ENCODE measurements at places on chromosomes 16 and 17. TPM values are rescaled to one million over a fixed set of nuclear protein-coding genes. Genes with fewer than 3 reads are reported as not detected.

DNA sequence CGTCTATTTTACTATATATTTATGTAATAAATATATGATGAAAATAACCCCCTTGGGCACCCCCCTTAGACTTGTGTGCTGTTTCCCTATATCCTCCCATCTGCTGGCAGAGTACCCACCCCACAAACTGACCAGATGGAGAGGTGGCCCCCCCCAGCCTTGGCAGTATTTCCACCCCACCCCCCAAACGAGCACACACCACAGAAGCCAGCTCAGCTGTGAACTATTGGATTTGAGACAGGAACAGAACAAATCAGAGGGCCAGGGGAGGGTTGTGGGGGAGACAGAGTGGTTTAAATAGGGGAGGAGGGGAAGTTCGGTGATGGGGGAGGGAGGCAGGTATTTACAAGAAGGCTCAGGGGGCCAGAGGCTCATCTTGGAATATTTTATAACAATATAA, 7.8 kb downstream of the NR1D1 start:
- no peak overlapping the region for H3K4me3 ChIP-seq
- no peaks in the 10 kb centered on the region for H3K27me3 ChIP-seq
- no peaks in the 10 kb centered on the region for H3K4me1 ChIP-seq
- peaks cover 49% of the 10 kb centered on the region for H3K36me3 ChIP-seq
- no peak overlapping the region for H3K27ac ChIP-seq
- DNase-seq, result no peak

The ABCA10 gene
- total RNA-seq, result not detected

The KRT23 gene
- not detected for total RNA-seq

DNA sequence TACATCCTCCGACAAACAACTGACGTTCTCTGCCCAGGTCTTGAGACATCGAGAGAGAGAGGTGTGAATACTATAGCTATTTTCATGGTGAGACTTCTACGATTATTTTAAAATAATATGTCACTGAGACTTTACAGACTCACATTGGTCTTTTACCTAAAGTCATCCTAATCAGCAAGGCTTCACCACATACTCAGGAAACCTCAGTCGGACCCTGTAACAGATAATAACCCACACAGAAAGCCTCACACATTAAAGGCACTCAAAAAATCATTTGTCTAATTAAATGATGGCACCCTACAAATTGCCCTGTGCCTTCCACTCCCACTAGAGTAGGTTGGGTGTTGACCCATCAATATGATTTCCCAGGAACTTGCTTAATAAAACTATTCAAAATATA, 19.8 kb upstream of the SLC39A11 start:
- H3K4me3 ChIP-seq, result no peak overlapping the region
- no peaks in the 10 kb centered on the region for H3K4me1 ChIP-seq
- DNase-seq, result no peak

DNA sequence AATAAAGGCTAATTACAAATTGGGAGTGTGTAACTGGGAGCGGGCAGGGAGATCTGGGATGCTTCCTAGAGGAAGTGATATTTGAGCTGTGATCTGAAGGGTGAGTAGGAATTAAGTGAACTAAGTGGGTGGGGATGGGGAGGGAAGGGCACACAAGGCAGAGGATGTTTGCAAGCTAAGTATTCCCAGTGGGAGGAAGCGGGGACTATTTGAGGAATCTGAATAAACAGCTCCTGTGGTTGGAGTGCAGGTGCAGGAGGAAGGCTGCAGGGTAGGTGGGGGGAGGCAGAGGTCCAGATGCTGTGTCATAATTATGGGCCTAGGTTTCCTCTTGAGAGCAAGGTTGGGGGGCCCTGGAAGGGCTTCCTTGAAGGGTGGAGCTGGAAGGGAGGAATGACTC, 102.1 kb upstream of the HS3ST2 start:
- no peak for DNase-seq
- H3K27me3 ChIP-seq, result no peaks in the 10 kb centered on the region
- no peaks in the 10 kb centered on the region for H3K4me1 ChIP-seq
- H3K36me3 ChIP-seq, result no peaks in the 10 kb centered on the region

The LGALS9B gene
- total RNA-seq, result not detected

Data from SJSA1 (cell line).